ENCODE measurements at places on chromosomes 5 and 9.

DNA sequence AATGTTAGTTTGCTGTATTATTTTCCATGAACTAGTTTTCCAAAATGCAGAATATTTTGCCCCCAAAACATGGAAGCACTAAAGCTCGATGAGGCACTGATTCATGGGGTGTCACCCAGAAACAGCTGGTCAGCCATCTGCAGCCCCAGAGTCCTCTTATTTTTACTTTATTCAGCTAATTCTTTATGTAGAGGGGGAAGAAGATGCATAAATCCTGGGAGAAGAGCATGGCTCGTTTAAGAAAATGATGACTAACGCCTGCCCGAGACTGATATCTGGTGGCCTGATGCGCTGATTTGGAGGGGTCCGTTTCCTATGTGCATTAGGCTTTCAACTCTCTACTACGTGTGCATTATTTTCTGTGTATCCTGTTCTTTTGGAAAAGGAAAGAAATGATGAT, 390.3 kb upstream of the MEF2C start:
- DNase-seq: no peak

- DNase-seq: no peak
Observed at GRCh38 chr9:134468358-134468757, 142.1 kb downstream of the RXRA start.

- no peak for DNase-seq
Observed at GRCh38 chr5:146947181-146947941, 68.8 kb upstream of the PPP2R2B start.

DNA sequence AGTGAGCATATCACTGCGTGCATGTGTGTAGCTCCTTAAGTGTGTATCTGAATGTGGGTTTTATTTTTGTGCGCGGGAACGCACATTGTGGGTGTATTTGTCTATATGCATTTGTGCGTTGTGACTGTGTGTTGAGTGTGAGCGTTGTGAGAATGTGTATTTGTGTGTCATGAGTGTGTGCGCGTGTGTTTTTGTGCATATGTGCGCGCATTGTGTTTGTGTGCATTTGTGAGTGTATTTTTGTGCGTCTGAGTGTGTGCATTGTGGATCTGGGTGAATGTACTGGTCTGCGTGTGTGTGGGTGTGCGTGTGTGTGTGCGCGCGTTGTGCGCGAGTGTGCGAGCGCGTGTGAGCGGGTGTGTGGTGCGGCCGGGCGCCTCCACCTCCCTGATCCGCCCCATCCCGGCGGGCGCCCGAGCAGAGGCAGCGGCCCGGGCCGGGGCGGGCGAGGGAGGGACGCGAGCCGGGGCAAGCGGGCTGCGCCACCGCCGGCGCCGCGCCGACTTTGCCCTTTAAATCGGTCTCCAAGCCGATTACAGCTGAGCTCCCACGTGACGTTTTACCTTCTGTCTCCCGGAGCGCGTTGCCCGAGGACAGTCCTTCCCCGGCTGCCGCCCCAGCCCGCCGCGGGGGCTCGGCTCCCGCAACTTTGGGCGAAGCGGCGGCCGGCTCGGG, at the start of gene RASGRF2:
Gene RASGRF2, plus strand, starts transcription at position 596 of the 675 bp plus-strand sequence. CDS start 376 bp downstream, outside the sequence.
- no peak for DNase-seq

GRCh38 chr9:87629104-87629503, 96.8 kb upstream of the CTSL start:
- no peak for DNase-seq

GRCh38 chr9:120927269-120928014, 846 bp upstream of the TRAF1 start:
- no peak for DNase-seq

DNA sequence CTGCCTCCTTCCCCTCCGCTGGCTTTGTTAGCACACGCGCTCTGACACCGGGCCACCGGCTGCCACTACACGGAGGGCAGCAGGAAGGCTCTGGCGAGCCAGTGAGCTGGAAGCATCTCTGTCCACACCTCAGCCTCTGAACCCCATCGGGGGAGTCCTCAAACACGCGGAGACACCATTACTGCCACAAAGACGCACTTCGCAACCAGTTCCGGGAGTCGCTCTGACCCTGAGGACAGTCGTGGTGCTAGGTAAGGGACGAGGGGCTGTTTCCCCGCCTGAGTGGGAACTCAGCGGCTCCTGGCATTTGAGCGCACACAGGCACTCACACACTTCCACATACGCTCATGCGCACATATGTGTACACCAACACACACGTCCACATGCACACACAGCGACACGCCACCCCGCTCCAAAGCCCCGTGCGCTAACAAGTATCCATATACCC, 160.0 kb downstream of the C9orf152 start:
- no peak for DNase-seq

- no peak for DNase-seq
Observed at GRCh38 chr5:23457780-23458179, 49.6 kb upstream of the PRDM9 start.

DNA sequence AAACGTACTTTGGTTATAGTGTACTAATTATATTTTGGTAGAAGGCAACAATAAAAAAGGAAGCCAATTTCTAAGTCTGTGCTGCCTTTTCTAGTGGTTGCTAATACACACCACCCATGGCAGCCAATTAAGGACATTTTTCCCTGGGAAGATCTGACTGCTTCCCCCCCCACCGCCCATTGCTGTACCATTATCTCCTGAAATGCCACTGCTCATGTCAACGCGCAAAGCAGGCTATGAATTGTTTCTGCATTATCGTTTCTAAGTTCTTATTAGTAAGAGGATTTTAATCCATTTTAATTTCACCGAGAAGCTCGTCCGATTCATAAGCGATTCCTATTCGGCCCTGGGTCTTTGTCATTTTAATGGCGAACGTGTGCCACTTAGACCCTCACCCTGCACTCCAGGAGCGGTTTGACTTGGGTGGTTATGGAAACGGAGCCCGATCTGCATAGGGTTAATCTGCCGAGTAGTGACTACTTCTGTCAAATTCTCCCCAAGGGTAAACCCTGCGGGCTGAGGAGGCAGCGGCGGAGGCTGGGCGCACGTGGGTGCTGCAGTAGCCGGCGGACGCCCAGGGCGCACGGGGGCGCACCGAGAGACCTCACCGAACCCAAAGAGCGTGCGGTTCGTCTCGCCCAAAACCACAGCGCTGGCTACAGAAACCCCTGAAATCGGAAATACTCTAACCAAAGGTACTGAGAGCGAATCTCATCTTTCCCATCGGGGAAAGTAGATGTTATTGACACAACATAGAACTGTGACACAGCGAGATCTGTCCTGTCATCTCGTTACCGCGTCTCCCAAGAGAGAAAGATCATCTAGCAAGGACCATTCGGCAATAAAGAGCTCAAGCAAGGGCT, 55.8 kb upstream of the SHC3 start:
- no peak for DNase-seq

- DNase-seq: no peak
Observed at GRCh38 chr5:162372256-162372655, 304.7 kb downstream of the GABRG2 start.

GRCh38 chr5:135891268-135891667, 4.4 kb downstream of the IL9 start:
- DNase-seq: no peak
